CD4-positive, alpha-beta memory T cell (primary cell): ENCODE measurements at places on chromosomes 2 and 18.

GRCh38 chr18:58104096-58104495 lies 60.1 kb downstream of the NEDD4L start:
- H3K36me3 ChIP-seq = no peaks in the 10 kb centered on the region
- no peaks in the 10 kb centered on the region for H3K4me1 ChIP-seq
- H3K4me3 ChIP-seq = no peak overlapping the region
- no peaks in the 10 kb centered on the region for H3K27me3 ChIP-seq

- no peak overlapping the region for H3K27ac ChIP-seq
- no peaks in the 10 kb centered on the region for H3K4me1 ChIP-seq
- H3K27me3 ChIP-seq = no peaks in the 10 kb centered on the region
These were observed 17.0 kb upstream of the DIPK1C start for GRCh38 chr18:74473976-74474640.

GRCh38 chr2:3354986-3355385 lies 22.6 kb downstream of the EIPR1 start:
- no peak for DNase-seq
- no peaks in the 10 kb centered on the region for H3K27me3 ChIP-seq
- H3K4me3 ChIP-seq = no peak overlapping the region
- H3K27ac ChIP-seq = no peak overlapping the region
- H3K36me3 ChIP-seq = peaks cover 8% of the 10 kb centered on the region

- H3K4me1 ChIP-seq = no peaks in the 10 kb centered on the region
- no peaks in the 10 kb centered on the region for H3K36me3 ChIP-seq
- H3K27me3 ChIP-seq = no peaks in the 10 kb centered on the region
- no peak overlapping the region for H3K4me3 ChIP-seq
These were observed 86.6 kb downstream of the ASB1 start for GRCh38 chr2:238513346-238513745.

DNA sequence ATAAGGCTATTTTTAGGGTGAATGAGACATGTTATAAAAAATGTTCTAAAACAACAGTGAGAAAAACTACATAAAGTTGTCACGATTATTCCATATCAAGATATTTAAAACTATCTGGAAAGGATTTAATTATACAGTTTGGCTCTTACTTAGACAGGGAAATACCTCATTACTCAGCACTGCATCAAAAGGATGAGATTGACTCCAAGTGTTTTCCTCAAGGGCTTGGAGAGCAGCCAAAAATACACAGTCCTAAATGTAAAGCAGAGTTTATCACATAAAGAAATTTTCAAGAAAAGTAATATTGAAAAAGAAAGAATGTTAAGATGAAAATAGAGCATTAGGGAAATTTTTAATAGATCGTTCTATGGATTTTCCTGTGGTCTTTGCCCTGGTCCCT lies 285.5 kb upstream of the NETO1 start:
- H3K4me3 ChIP-seq = no peak overlapping the region
- no peak for DNase-seq
- H3K27ac ChIP-seq = no peak overlapping the region
- no peaks in the 10 kb centered on the region for H3K36me3 ChIP-seq
- H3K27me3 ChIP-seq = no peaks in the 10 kb centered on the region

DNA sequence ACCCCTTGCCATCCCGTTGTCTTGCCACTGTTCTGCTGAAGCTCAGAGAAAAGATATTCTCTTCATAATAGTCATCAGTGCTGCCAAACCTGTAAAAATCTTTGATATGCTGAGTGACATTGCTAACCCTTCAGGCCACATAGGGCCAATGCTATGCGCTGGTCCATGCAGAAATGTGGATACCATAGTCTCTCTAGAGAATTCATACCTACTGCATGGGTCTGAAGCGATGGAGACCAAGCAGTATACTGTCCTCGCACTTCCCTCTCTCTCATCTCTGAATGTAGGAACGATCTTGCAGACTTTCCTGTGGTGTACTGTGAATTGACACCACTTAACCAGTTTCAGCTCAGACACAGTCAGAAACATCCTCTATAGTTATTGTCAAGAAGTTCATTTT lies 17.9 kb upstream of the ANKRD44 start:
- no peaks in the 10 kb centered on the region for H3K27me3 ChIP-seq
- DNase-seq = no peak
- H3K4me3 ChIP-seq = no peak overlapping the region
- peaks cover 52% of the 10 kb centered on the region for H3K4me1 ChIP-seq
